ENCODE measurements at places on chromosomes 4 and X.

DNA sequence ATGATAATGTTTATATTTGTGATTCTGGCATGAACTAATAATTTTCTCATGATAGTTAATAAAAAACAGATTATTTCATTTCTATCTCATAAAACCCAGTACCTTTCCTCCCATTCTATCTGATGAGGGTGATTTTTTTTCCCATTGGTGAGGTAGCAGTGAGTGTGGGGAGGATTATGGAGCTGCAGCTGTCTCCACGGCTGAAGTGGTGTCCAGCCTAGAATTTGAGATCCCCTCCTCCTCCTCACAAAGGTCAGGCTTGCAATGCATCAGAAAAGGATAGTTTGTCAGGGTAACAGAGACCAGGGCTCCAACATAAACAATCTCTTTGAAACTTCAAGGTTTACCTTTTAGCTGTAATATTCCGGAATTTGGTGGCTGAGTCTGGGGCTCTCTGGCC is 60.9 kb downstream of the C4orf51 start:
- H3K4me1 ChIP-seq, result peaks cover 13% of the 10 kb centered on the region
- no peak for DNase-seq

GRCh38 chrX:44062840-44063239 is 89.7 kb upstream of the NDP start:
- H3K4me3 ChIP-seq, result no peak overlapping the region
- H3K36me3 ChIP-seq, result no peaks in the 10 kb centered on the region
- no peaks in the 10 kb centered on the region for H3K4me1 ChIP-seq
- no peaks in the 10 kb centered on the region for H3K27me3 ChIP-seq

GRCh38 chr4:23706972-23707651 is 182.7 kb downstream of the PPARGC1A start:
- H3K36me3 ChIP-seq, result no peaks in the 10 kb centered on the region
- H3K4me1 ChIP-seq, result no peaks in the 10 kb centered on the region

DNA sequence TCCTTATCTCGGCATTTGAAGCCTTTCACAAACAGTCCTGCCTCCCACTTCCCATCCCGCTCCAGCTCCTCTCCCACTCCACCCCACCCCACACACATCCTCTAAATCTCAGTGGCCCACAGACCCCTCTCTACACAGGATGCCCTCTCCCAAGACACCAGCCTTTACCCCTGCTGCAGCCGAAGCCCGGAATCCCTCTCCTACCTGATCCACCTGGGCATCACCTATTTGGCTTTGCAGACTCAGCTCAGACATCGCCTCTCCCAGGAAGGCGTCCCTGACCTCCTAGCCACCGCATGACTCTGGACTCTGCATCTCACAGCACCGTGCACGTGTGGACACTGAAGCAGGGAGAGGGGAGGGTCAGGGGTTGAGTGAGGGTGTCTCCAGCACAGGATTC is 11.5 kb downstream of the PPP2R2C start:
- H3K4me3 ChIP-seq, result no peak overlapping the region
- H3K36me3 ChIP-seq, result no peaks in the 10 kb centered on the region
- DNase-seq, result peak; percentile 37
- H3K27ac ChIP-seq, result no peak overlapping the region
- H3K4me1 ChIP-seq, result no peaks in the 10 kb centered on the region

- peaks cover 23% of the 10 kb centered on the region for H3K27me3 ChIP-seq
- no peaks in the 10 kb centered on the region for H3K36me3 ChIP-seq
- DNase-seq, result no peak
- no peak overlapping the region for H3K4me3 ChIP-seq
- H3K4me1 ChIP-seq, result no peaks in the 10 kb centered on the region
Observed at GRCh38 chr4:6019316-6020263, 1.4 kb upstream of the C4orf50 start.

DNA sequence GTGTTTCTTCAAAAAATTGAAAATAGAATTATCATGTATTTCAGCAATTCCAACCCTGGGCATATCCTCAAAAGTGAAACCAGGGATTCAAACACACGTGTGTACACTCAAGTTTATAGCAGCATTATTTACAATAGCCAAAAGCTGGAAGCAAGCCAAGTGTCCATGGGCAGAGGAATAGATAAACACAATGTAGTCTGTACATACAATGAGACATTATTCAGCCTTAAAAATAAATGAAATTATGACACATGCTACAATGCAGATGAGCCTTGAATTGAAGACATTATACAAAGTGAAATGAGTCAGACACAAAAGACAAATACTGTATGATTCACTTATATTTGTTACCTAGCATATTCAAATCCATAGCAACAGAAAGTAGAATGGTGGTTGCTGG is 853.4 kb downstream of the STIM2 start:
- H3K4me1 ChIP-seq, result no peaks in the 10 kb centered on the region
- no peaks in the 10 kb centered on the region for H3K27me3 ChIP-seq
- H3K36me3 ChIP-seq, result no peaks in the 10 kb centered on the region

GRCh38 chr4:5206016-5206790 is 154.9 kb downstream of the STK32B start:
- H3K27me3 ChIP-seq, result no peaks in the 10 kb centered on the region
- no peaks in the 10 kb centered on the region for H3K36me3 ChIP-seq
- no peak for DNase-seq

DNA sequence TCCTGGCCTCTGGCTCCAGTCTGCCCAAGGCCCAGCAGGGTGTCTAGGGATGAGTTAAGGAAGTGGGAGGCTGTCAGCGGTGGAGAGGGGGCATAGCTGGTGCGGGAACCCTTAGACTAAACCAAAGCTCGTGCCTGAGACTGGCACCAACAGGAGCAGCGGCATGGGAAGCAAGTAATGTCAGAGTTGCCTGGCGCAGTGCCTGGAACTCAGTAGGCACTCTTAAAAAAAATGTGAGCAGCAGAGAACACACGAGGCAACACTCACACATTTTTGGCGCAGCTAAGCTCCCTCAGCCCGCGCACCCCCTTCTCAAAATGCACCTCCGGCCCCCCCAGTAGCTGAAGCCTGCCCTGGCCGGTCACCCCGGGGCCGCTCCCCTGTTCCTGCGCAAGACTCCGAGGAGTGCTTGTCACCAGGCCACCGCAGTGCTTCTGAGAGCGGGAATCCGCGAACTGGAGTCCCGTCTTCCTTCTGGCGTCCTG is 583 bp downstream of the GABRE start:
- peaks cover 6% of the 10 kb centered on the region for H3K4me1 ChIP-seq
- H3K27me3 ChIP-seq, result no peaks in the 10 kb centered on the region
- H3K36me3 ChIP-seq, result no peaks in the 10 kb centered on the region
- no peak for DNase-seq
- H3K4me3 ChIP-seq, result peak overlapping the region; percentile 54

GRCh38 chr4:169885893-169886292 is 128.1 kb upstream of the HPF1 start:
- no peak overlapping the region for H3K4me3 ChIP-seq
- H3K27ac ChIP-seq, result no peak overlapping the region
- no peaks in the 10 kb centered on the region for H3K4me1 ChIP-seq
- DNase-seq, result no peak

DNA sequence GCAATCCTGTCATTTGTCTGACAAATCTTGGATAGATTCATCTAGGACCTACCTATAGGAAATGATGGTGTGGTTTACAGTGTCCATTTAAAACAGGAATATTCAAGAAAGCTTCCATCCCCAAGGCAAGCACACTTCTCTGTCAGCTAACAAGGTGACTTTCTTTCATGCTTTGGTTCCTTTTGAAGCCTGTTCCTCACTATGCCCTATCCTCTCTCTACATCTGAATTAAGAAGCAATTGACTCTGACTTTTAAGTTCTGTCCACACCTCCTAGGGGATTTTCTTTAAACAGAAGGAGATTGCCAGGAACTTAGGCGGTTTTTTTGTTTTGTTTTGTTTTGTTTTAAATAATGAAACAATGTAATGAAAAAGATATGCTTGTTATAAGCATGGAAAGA is 1181.4 kb upstream of the TENM3 start:
- H3K36me3 ChIP-seq, result no peaks in the 10 kb centered on the region
- H3K27me3 ChIP-seq, result no peaks in the 10 kb centered on the region
- H3K27ac ChIP-seq, result no peak overlapping the region
- no peaks in the 10 kb centered on the region for H3K4me1 ChIP-seq

- no peaks in the 10 kb centered on the region for H3K36me3 ChIP-seq
- no peaks in the 10 kb centered on the region for H3K4me1 ChIP-seq
- no peak overlapping the region for H3K27ac ChIP-seq
Observed at GRCh38 chrX:150050387-150050786, 112.1 kb upstream of the EOLA2 start.

GRCh38 chr4:40316333-40316781 is 18.8 kb upstream of the CHRNA9 start:
- DNase-seq, result peak; percentile 44
- H3K27me3 ChIP-seq, result no peaks in the 10 kb centered on the region
- H3K36me3 ChIP-seq, result no peaks in the 10 kb centered on the region

GRCh38 chr4:33323393-33323792 is 2603.2 kb downstream of the PCDH7 start:
- H3K36me3 ChIP-seq, result no peaks in the 10 kb centered on the region
- DNase-seq, result no peak
- no peaks in the 10 kb centered on the region for H3K4me1 ChIP-seq
- H3K27ac ChIP-seq, result no peak overlapping the region

GRCh38 chr4:27702730-27703431 is 842.2 kb downstream of the STIM2 start:
- H3K27me3 ChIP-seq, result no peaks in the 10 kb centered on the region
- H3K4me3 ChIP-seq, result no peak overlapping the region
- no peaks in the 10 kb centered on the region for H3K36me3 ChIP-seq
- no peaks in the 10 kb centered on the region for H3K4me1 ChIP-seq

GRCh38 chrX:151206871-151207270 is 30.5 kb downstream of the GPR50 start:
- H3K4me1 ChIP-seq, result no peaks in the 10 kb centered on the region
- H3K27ac ChIP-seq, result no peak overlapping the region
- no peak overlapping the region for H3K4me3 ChIP-seq
- no peaks in the 10 kb centered on the region for H3K36me3 ChIP-seq
- no peaks in the 10 kb centered on the region for H3K27me3 ChIP-seq
- DNase-seq, result no peak

- no peak overlapping the region for H3K27ac ChIP-seq
- peaks cover 11% of the 10 kb centered on the region for H3K27me3 ChIP-seq
- H3K36me3 ChIP-seq, result no peaks in the 10 kb centered on the region
- no peak overlapping the region for H3K4me3 ChIP-seq
- DNase-seq, result peak; percentile 10
Observed at GRCh38 chrX:626745-627509, 3.7 kb upstream of the SHOX start.

GRCh38 chr4:20640989-20641388 is 59.3 kb upstream of the PACRGL start:
- DNase-seq, result no peak
- H3K27ac ChIP-seq, result no peak overlapping the region
- H3K4me3 ChIP-seq, result no peak overlapping the region

DNA sequence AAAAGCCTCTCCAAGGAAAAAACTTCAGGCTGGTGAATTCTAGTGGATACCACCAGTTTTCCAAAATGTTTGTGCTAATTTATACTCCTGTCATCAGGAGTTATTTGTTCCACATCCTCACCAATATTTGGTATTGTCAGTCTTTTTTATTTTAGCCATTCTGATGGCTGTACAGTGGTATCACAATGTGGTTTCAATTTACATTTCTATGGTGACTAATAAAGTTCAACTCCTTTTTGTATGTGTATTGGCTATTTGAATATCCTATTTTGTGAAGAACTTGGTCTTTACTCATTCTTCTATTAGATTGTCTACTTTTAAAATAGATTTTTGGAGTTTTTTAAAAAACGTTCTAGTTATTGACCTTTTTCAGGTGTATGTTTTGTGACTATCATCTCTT is 33.0 kb upstream of the FRAS1 start:
- H3K4me3 ChIP-seq, result no peak overlapping the region
- H3K27ac ChIP-seq, result no peak overlapping the region
- H3K36me3 ChIP-seq, result no peaks in the 10 kb centered on the region
- no peaks in the 10 kb centered on the region for H3K4me1 ChIP-seq
- H3K27me3 ChIP-seq, result no peaks in the 10 kb centered on the region

DNA sequence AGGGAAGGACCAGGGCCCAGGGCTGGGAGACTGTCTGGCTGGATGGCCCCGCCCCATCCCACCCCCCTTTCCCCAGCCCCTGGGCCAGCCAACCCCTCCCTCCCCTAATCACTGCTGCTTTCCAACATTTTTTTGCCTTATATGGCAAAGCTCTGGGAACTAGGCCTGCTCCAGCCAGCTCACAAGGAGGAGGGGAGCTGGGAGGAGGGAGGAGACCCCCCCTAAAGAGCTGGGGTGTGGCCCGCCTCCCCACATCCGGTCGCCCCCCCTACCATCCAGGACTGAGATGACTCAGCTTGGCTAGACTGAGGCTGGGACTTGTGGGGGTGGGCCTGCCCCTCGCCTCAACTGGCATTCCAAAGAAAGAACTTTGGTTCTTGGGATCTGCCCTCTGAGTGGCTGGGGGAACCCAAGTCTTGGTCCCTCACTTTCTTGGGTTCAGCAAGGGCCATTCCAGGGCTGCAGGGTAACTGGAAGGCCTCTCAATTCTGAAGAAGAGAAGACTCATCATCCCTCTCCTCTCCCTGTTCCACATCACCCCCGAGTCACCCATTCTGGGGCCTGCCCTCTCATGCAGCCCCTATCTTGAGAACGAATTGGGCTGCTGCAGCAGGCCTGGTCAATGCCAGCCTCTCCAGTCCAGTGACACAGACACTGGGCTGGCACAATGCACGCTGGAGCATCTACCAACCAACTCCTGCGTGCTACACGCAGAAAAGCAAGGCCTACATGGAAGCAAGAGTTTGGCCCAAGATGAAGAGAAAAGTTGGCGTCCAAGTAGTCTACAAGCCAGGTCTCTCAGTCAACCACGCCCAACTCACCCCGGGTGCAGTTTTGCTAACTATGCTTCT is 4.8 kb downstream of the FLNA start:
- no peaks in the 10 kb centered on the region for H3K27me3 ChIP-seq
- peak overlapping the region; percentile 98 for H3K27ac ChIP-seq
- H3K36me3 ChIP-seq, result peaks cover 45% of the 10 kb centered on the region
- peak overlapping the region; percentile 80 for H3K4me3 ChIP-seq

DNA sequence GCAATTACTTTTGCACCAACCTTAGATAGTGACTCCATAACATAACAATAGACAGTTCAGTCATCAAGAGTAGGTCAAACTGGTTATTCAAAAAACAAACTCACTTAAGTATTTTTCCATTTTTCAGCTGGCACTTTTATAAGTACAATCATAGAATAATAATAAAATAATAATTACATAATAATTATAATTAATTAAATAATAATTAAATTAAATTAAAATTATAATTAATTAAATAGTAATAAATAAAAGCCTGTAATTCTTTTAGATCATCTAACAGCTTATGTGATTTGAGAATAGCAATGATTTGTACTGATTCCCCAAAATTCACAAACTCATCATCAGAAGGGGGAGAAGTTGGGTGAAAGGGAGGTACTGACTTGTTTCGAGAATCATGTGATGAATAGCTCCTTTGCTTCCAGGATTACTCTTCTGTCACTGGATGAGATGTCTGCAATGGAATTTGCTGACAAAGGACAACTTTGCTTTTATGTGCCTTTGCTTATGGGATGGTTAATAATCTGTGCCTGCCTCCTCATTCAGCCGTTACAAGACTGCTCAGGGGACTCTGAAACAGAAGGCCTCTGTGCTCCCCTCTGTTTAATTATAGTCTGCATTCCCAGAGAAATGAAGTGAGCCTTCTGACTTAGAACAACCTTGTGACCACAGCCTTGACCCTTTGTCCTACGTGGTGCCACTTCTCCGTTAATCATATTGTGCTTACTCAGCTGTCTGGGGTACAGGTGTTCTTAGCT is 104.8 kb upstream of the ENPEP start:
- no peaks in the 10 kb centered on the region for H3K27me3 ChIP-seq
- H3K27ac ChIP-seq, result no peak overlapping the region
- H3K36me3 ChIP-seq, result no peaks in the 10 kb centered on the region
- H3K4me1 ChIP-seq, result no peaks in the 10 kb centered on the region
- no peak for DNase-seq
- no peak overlapping the region for H3K4me3 ChIP-seq
